Activated T-helper 1 cell treated with anti-CD3 and anti-CD28 coated beads, Interleukin-2, amount 50 U/mL, for 16 hours (primary cell): ENCODE measurements at places on chromosomes 12 and 14.
A peak's percentile ranks its signal among the peaks of the same experiment; 100 is the strongest.

- DNase-seq: no peak
These were observed 11.1 kb downstream of the TXNRD1 start for GRCh38 chr12:104226672-104227071.

DNA sequence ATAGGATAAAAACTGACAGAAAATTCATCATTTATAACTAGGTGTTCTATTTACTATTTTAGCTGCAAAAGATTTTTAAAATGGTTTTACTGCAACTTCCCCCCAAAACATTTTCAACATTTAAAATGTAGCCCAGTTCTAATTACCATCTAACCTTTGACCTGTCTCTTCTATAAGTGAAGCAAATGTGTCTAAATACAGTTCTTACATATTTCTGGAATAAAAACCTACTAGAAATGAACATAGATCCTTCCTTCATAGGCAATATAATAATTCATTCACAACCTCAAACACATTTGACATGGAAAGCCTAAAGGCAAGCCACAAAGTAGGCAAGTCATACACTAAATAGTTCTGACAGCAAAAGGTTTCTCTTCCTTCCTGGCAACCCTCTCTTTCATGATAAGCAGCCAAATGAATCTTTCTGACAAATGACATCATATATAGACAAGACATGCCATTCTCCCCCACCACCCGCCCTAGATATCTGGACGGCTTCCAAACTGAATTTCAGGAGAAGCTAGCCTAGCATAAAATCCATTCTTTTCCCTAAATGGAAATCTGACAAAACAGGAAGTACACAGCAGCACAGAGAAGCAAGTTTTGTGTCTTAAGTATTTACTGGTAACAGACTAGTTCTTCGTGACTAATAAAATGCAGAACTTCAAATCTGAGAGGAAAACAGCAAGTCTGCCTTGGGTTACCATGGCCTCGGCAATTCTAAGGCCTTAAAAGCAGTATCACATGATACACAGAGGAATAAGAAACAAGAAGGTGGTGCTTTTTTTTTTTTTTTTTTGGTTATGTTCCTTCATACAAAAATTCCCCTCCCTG, 17.2 kb upstream of the ARID4A start:
- DNase-seq: no peak

- DNase-seq: no peak
These were observed 449.9 kb downstream of the DPF3 start for GRCh38 chr14:72443991-72444441.

- no peak for DNase-seq
These were observed 380.1 kb downstream of the EGLN3 start for GRCh38 chr14:33570694-33571310.

- DNase-seq: no peak
These were observed 74.6 kb downstream of the GLRX5 start for GRCh38 chr14:95609398-95609990.

GRCh38 chr12:68119724-68120211, 39.8 kb downstream of the IFNG start:
- DNase-seq: peak; percentile 4

DNA sequence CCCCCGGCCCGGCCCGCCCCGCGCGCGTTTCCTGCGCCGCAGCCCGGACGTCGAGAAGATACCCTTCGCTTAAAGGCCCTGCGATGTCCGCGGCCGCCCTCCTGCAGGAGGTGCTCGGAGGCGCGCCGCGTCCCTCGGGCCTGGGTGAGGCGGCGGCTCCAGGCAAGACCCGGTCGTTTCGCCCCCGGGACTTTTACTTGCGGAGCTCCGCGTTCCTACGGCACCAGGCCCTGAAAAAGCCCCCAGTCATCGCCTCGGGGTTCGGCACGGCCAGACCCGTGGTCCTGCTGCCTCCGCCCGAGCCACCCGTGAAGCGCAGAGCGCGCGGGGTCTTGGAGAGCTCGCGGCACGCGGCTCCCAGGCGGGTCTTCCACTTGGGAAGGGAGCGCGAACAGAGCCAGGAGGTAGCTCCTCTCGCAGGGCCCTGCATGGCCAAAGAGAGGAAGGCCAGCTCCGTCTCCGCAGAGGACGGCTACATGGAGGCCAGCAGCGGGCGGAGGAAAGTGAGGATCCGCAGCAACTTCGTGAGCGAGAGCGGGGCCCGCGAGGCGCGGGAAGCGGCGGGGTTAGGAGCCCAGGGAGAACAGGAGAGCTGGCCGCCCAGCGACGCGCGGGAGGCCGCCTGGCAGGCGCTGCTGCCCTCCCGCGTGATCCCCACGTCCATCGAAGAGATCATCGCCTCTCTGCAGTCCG, 26.9 kb downstream of the TTC6 start:
- no peak for DNase-seq

GRCh38 chr14:75711105-75711795, 50.2 kb downstream of the TTLL5 start:
- no peak for DNase-seq
